RKO (cell line): ENCODE measurements at places on chromosomes 2 and 18.

DNA sequence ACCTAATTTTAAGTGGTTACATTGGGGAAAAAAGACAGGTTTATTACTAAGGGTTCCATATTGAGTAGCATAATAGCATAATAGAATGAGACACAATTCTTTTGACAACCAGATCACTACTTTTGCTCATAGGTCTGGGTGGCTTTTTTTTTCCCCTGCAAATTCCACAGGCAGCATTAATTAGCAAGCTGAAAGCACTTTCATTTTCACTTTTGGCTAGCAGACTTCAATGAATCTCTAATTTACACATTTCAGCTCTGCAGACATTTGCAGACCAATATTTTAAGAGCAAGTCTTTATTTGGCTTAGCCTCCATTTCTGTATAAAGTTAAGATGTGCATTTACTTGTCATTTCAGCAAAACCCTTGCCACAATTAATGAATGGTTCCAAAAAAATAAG is 185.5 kb downstream of the NOL4 start:
- DNase-seq, result no peak

DNA sequence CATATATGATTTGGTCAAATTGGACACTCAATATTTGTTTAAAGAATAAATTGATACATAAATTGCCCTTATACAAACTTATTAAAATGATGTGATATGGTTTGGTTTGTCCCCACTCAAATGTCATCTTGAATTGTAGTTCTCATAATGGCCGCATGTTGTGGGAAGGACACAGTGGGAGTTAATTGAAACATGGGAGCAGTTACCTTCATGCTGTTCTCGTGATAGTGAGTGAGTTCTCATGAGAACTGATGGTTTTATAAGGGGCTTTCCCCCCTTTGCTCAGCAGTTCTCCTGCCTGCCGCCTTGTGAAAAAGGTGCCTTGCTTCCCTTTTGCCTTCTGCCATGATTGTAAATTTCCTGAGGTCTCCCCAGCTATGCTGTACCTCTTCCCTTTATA is 34.0 kb upstream of the SLC8A1 start:
- DNase-seq, result no peak

DNA sequence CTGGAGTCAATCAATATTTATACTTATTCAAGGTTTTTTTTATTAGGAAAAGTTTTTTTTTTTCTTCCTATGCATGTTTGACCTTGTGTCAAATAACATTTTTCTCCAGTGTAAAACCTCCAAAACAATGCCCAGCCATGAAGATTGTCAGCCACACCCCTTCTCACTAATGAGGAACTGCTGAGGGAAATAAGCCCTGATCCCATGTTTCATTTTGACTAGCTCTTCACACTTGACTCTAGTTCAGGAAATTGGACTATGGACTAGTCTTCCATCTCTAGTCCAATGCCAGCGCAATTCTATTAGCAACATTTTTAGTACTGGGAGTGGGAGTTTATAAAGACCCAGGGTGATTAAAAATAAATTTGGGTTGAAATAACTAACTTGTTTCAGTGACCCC is 275.6 kb upstream of the CXCR4 start:
- DNase-seq, result no peak

DNA sequence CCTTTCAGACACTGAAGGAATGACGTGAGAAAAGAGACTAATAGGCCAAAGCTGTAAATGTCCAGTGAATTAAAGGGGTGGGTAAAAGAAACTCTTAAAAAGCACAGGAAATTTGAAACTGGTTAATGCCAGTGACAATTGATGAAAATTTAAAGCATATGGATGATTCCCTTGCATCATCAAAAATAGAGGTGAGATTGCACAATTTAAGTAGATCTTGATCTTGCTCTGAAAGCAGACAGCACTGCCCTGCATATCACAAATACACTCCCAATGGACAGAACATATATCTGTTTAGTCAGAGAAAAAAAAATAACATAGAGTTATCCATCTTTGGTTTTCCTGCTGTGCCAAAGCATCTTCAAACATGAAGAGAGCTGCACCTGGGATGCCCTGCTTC is 86.7 kb upstream of the UBE2E3 start:
- no peak for DNase-seq

- DNase-seq, result no peak
Measured at GRCh38 chr18:60209042-60209441, 163.5 kb downstream of the MC4R start.

- no peak for DNase-seq
Measured at GRCh38 chr2:211730215-211730614, 808.4 kb downstream of the ERBB4 start.

- no peak for DNase-seq
Measured at GRCh38 chr2:140851258-140851981, 1279.4 kb downstream of the LRP1B start.

DNA sequence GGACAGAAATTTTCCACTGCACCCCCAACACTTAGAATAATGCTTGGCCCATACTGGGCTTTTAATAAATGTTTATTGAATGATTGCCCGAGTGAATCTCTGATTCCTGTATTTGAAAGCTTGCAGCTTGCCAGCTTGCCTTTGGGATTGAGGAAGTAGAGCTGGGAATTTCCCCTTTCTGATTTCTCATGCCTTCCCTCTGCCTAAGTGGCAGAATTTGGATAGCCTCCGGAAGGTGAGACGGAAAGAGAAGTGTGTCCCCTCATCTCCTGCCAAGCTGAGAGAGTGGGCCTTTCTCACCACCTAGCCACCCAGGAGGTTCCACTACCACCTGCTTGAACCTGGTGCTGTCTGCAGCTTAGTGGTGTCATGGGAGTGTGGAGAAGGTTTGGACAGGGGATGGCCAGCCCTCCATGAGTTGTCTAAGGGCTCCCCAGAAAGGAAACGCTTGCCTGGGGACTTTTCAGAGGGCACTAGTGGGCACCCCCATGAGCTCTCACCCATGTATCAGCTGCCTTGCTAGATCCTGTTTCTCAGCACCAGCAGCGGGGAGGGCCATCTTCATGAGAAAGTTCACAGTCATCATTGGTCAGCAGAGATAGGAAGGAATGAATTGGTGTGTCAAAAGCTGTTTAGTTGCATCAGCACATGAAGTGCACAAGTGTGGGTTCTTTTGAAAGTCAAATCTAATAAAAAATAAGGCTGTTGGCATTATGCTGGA is 8.6 kb upstream of the NCOA1 start:
- DNase-seq, result no peak

DNA sequence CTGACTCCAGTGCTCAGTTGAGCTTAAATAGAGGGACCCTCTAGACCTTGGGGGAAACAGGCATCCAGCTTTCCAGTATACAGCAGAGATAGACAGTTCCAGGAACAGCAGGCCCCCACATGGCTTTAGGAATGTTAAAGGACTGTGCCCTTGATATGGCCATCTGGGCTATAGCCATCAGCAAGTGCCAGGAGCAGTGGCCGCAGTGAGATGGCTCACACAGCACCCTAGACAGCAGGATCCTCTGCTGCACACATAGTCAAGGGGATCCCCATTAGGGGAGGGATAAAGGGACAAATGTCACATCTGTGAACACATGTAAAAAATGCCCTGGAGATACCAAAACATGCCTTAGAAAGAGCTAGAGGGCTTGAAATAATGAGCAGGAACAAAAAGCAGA is 213.4 kb downstream of the PTH2R start:
- no peak for DNase-seq

- DNase-seq, result no peak
Measured at GRCh38 chr2:168684921-168685599, 117.4 kb upstream of the NOSTRIN start.

GRCh38 chr18:25544546-25545287 is 192.8 kb upstream of the ZNF521 start:
- DNase-seq, result no peak

- no peak for DNase-seq
Measured at GRCh38 chr2:70959851-70960832, 18.3 kb upstream of the ANKRD53 start.

DNA sequence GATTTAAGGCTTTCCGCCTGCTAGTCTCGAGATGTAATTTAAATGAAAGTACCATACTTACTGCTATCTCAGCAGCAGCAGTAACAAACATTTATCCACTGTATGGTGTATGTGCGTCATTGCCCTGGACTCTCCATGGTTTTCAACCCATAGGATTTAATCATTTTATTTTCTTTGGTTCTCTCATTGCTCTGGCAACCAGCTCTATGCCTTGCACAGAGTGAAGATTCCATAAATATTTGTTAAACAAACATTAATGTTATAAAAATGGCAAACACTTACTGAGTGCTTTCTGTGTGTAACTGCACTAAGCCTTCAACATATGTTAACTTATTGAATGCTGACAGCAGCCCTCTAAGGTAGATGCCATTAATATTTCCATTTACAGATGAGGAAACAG is 1.3 kb upstream of the LMAN1 start:
- no peak for DNase-seq

GRCh38 chr2:29270701-29271121 is 155.5 kb downstream of the CLIP4 start:
- no peak for DNase-seq

- no peak for DNase-seq
Measured at GRCh38 chr2:119251652-119252051, 28.0 kb downstream of the STEAP3 start.

DNA sequence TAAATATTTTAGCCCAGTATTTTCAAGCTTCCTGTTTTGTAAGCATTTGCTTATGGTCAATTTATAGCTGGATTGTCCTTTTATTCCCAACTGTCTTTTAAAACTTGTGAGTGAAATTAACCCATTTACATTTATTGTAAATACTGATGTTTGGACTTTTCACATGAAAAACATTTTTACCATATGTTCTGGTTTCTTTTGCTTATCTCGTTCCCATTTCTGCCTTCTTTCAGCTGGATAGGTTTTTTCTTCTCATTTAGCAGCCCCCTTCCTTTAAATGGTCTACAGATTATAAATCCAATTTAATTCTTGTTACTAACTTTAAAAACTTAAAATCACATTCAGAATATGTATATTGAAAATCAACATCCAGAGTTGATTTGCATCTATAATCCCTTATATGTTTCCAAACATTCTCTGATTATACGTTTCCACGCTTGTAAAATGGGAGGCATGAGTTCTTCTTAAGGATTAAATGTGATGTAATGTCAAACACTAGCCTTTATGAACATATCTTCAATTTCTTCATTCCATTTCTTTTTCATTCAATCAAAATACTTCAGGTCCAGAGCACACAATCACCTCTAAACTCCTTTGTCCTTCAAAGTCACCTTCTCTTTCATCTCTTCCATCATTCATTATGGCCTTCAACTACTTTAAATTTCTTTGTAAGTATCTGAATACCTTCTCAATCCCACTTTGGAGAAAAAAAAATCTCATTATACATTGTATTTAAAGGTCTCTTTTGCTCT is 1.1 kb upstream of the KDM3A start:
- peak; percentile 9 for DNase-seq

- DNase-seq, result peak; percentile 32
Measured at GRCh38 chr2:39871291-39871761, 92.3 kb upstream of the THUMPD2 start.

DNA sequence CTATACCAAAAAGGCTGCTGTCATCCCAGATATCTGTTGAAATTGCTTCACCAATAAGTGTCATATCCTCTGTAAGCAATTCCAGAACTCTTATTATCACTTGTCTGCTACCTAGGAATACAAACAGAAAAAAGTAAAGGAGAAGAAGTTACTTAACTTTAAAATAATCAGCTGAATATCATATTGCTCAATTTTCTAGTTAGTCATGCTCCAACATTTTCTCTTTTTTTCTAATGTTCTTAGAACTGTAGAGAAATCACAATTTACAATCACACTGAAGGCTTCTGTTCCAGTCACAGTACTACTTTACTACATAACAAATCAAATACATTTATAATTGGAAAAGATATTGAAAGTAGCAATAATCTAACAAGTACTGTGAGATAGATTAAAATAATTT is 17.4 kb downstream of the RTTN start:
- no peak for DNase-seq

GRCh38 chr2:239225371-239225851 is 175.4 kb downstream of the HDAC4 start:
- DNase-seq, result no peak

DNA sequence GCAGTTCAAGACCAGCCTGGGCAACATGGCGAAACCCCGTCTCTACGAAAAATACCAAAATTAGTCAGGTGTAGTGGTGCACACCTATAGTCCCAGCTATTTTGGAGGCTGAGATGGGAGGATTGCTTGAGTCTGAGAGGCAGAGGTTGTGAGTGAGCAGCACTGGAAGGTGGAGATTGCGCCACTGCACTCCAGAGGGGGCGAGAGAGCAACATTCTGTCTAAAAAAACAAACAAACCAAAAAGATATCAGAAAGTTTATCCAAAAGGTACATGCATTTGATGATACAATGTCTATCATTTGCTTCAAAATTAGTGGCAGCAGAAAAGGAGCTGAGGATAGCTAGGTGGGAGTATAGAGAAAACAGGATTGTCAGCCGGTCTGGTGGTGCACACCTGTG is 39.8 kb upstream of the CABLES1 start:
- DNase-seq, result no peak

DNA sequence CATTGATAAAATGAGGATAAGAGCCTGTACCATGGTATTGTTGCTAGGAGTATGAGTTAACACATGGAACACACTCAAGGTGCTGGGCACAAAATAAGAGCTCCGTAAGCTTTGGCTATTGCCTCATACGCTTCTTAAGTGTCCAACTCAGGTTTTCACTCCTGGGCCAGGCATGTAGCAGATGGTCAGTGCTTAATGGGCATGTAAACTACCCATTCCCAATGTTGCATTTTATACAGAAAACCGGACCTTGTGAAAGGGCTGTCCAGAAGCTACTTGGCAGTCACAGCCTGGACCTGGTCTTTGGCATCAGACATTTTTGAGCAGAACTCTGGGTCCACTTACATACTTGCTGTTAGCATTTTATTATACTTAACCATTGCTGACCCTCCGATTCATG is 26.9 kb downstream of the MGAT5 start:
- DNase-seq, result no peak

GRCh38 chr18:79935499-79935898 is 16.0 kb downstream of the SLC66A2 start:
- no peak for DNase-seq

- no peak for DNase-seq
Measured at GRCh38 chr2:131076707-131077106, 16.6 kb downstream of the FAM168B start.
